ENCODE measurements at places on chromosomes 5 and 9. TPM values are rescaled to one million over a fixed set of nuclear protein-coding genes. Genes with fewer than 3 reads are reported as not detected.

The SPATA31D4 gene
- not detected for total RNA-seq

The LCN1 gene
- not detected for total RNA-seq

DNA sequence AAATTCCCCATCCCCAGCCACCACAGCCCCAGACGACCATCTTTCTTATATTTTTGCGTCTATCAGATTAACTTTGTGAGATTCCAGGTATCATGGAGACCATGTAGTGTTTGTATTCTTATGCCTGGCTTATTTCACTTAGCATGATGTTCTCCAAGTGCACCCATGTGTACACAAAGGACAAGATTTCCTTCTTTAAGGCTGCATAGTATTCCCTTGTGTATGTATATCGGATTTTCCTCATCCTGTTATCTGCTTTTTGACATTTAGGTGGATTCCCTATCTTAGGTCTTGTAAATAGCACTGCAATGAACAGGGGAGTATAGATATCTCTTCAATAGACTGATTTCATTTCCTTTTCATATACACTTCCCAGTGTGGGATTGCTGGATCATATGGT, 5.3 kb upstream of the TAF11L2 start:
- DNase-seq = no peak

DNA sequence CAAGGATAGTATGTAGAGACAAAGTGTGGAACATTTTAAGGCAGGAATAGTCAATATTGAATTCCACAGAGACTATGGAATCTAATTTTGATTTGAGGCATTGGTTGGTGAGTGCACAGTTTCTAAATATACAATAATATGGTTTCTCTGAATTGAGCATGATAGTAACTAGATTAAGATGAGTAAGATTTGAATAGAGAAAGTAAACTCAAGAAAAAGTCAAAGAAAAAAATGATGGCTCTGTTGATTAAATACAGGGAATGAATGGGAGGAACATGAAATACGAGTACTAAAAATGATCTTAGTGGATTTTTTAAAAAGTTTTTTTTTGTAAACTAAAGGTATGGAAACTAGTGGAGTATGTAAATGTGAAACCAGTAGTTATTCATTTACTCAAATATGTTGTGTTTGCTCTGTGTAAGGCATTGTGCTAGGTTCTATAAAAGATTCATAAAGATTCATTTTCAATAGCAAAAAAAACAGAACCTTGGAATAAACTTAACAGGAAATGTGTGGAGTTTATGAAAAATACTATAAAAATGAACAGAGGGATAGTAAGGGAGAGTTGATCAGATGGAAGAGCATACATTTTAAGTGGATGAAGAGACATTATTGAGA, 101.2 kb downstream of the ZCCHC7 start:
- DNase-seq = no peak

- DNase-seq = no peak
Measured at GRCh38 chr5:170576602-170577535, 73.0 kb downstream of the KCNIP1 start.

DNA sequence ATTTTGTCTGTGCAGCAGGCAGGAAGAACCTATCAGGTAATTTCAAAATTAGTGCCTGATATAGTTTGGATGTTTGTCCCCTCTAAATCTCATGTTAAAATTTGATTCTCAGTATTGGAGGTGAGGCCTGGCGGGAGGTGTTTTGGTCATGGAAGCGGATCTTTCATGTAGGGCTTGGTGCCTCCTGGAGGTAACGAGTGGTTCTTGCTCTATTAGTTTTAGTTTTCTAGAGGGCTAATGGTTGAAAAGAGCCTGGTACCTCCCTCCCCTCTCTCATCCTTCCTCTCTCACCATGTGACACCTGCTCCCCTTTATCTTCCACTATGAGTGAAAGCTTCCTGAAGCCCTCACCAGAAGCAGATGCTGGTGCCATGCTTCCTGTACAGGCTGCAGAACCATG, 106.3 kb downstream of the DRD1 start:
- no peak for DNase-seq

Data from frontal cortex (tissue), 4 donors.